ENCODE measurements at places on chromosomes 7 and 10. TPM values are rescaled to one million over a fixed set of nuclear protein-coding genes. Genes with fewer than 3 reads are reported as not detected.
A peak's percentile ranks its signal among the peaks of the same experiment; 100 is the strongest.

The PVRIG gene
- total RNA-seq, result not detected

The PPP1R17 gene
- not detected for total RNA-seq

The NEUROG3 gene
- not detected for total RNA-seq

The NFE2L3 gene
- 5.8 TPM for total RNA-seq

The GRM3 gene
- total RNA-seq, result not detected

The ANKRD61 gene
- total RNA-seq, result not detected

The FAM25C gene
- total RNA-seq, result not detected

The WNT8B gene
- not detected for total RNA-seq

The EPHB6 gene
- total RNA-seq, result 0.77 TPM

The NUTM2E gene
- total RNA-seq, result 0.13 TPM

The DYNC1I1 gene
- not detected for total RNA-seq

The METTL27 gene
- total RNA-seq, result 0.26 TPM

The NPFFR1 gene
- total RNA-seq, result not detected

- no peak for DNase-seq
Observed at GRCh38 chr10:110211465-110211843, 4.0 kb downstream of the MXI1 start.

DNA sequence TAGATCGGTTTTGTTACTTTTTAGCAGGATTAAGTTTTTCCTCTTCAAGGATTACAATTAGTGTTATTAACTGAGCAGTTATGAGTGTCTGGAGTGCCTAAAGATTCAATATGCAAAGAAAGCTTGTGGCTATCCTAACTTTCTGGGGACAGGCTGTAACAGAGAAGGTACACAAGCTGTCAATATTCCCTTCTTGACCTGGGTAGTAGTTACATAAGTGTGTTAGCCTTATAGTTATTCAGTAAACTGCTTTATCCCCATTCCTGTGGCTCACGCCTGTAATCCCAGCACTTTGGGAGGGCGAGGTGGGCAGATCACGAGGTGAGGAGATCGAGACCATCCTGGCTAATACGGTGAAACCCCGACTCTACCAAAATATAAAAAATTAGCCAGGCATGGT is 31.6 kb downstream of the ATAD1 start:
- no peak for DNase-seq

GRCh38 chr10:15824498-15824897 is 35.8 kb downstream of the MINDY3 start:
- peak; percentile 52 for DNase-seq

DNA sequence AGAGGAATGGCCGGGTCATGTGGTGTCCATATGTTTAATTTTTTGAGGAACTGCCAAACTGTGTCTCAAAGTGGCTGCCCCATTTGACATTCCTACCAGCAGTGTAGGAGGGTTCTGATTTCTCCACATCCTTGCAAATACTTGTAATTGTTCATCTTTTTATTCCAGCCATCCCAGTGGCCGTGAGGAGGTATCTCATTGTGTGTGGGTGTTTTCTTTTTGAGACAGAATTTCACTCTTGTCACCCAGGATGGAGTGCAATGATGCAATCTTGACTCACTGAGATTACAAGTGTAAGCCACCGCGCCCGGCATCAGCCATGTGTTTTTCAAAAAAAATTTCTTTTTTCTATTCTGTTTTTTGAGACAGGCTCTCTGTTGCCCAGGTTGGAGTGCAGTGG is 38.7 kb upstream of the DLG5 start:
- peak; percentile 73 for DNase-seq

DNA sequence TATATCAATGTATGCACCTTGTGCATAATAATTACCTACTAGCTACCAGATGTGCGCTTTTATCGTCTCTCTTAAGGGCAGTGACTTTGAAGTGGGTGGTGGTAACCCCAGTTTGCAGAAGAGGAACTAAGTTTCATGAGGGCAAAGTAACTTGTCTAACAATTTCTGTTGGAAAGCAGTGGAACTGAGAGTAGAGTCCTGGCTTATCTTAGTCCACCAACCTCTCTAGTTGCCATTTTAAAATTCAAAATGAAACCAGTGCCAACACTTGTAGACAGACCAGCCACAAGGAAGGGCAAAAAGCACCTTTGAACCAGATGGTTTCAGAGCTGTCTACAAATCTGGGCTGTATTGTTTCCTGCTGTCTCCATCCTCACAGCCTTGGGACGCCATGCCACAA is 32.0 kb upstream of the RBM20 start:
- DNase-seq, result no peak

GRCh38 chr7:7439564-7439963 is 96.1 kb downstream of the COL28A1 start:
- DNase-seq, result no peak

DNA sequence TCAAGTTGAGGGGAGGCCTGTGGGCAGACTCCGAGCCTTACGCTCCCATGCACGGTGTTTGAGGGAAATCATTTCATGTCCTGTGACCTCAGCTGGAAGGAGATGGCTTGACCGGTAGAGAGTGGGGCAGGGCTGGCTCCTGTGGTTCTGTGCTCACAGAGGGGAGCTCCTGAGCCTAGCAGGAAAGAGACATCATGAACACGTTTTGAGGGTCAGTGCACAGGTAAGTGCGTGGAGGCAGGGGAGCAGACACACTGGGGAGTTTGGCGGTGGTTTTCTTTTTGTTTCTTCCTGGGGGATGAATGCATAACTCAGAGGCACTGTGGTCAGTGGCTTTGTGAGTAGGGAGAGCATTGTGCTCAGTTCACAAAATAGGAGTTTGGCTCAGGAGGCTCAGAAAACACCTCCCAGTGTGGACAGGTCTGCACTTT is 22.5 kb downstream of the ADCY1 start:
- no peak for DNase-seq

DNA sequence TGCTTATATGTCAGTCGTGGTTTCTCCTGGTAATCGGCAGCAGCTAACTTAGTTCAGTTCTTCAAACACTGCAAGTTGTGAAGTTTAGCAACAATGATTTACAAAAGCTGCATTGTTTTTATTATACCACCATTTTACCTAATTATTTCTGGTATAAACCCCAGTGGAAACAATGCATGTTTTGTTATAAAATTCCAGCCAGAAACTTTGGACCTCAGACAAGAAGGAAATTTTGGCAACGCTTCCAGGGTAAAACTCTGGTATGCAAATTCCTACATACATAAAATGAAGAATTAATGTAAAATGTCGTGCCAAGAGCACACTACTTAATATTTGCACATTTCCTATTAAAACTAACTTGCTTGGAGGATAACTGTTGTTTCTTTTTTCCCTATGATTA is 277.4 kb upstream of the LYZL1 start:
- DNase-seq, result no peak

GRCh38 chr10:52639652-52640051 is 132.9 kb downstream of the MBL2 start:
- peak; percentile 21 for DNase-seq

DNA sequence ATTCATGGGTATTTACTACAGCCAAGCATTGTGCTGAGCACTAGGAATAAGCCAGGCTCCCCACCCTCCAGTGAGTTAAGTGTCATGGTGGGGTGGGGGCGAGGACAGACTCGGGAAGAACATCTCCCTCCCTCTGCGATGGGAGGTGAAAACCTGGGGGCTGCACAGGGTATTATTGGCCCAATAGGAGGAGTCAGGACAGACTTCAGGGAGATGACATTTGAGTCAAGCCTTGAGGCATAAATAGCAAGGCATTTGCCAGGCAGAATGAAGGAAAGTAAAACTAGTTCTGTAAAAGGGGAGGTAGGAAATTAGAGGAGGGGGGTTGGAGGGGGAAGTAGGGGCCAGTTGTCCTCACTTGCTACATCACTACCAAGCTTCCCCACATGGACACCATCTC is 18.9 kb downstream of the NKX2-3 start:
- DNase-seq, result no peak

DNA sequence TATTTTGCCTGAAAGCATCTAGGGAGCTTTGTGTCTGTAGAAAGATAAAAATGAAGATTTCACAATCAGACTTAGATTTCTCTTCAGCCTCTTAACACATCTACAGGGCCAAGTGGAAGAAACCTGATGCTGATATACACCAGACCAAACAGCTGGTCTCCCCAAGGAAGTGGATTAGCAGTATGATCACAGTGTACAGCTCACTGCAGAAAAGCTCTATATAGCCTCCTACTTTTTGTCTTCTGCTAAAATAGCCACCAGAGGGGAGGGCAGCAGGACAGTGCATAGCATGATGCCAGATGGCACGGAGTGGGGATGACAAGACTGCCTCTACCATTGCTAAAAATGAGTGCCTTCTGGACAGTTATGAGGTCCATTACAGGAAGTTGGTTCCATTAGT is 16.0 kb downstream of the FAM13C start:
- DNase-seq, result no peak

DNA sequence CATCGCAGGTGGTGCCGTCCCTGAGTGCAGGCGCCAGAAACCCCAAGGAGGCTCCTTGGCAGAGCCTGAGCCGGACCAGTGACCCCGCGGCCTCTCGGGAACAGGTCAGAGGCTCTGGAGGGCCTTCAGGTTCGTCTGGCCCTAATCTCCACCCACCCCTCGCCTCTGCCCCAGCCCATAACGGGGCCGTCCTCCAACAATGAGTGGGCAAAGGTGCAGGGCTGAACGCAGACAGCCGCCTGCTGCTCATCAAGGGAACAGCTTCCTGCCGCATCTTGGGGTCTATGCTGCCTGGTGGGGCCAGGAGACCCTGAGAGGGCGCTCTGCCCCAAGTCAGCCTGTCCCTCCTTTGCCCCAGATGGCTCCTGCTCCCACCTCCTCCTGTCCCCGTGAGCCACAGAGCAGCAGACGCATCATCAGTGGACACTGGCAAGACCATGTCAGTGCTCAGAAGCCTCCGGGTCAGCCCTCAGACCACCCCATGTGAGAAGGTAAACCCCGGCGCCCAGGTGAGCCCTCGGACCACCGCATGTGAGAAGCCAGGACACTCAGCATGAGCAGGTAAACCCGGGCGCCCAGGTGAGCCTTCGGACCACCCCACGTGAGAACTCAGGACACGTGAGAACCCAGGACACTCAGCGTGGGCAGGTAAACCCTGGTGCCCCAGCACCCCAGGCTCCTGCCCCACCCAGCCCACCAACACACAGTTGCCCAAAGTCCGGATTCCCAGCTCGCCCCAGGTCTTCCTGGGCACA is 142.0 kb downstream of the PTPRN2 start:
- DNase-seq, result no peak

GRCh38 chr7:20541608-20542349 is 73.7 kb upstream of the ABCB5 start:
- peak; percentile 93 for DNase-seq

DNA sequence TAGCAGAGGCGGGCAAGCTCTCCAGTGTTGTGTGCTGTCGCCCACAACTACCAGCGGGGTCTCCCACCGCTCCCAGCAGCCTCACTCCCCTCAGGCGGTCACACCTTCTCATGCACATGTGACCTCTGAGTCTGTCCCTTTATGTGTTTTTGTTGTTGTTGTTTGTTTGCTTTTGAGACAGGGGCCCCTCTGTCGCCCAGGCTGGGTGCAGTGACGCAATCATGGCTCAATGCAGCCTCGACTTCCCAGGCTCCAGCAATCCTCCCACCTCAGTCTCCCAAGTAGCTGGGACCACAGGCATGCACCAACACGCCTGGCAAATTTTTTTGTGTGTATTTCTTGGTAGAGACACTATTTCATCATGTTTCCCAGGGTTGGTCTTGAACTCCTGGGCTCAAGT is 1.5 kb downstream of the CPSF4 start:
- peak; percentile 29 for DNase-seq

GRCh38 chr10:52526251-52526823 is 212.3 kb downstream of the DKK1 start:
- peak; percentile 39 for DNase-seq

- DNase-seq, result peak; percentile 78
Observed at GRCh38 chr7:108308903-108309302, 147.3 kb downstream of the NRCAM start.

- DNase-seq, result no peak
Observed at GRCh38 chr10:59623133-59624121, 86.2 kb downstream of the SLC16A9 start.

- DNase-seq, result no peak
Observed at GRCh38 chr7:116235380-116235779, 25.0 kb downstream of the TES start.

DNA sequence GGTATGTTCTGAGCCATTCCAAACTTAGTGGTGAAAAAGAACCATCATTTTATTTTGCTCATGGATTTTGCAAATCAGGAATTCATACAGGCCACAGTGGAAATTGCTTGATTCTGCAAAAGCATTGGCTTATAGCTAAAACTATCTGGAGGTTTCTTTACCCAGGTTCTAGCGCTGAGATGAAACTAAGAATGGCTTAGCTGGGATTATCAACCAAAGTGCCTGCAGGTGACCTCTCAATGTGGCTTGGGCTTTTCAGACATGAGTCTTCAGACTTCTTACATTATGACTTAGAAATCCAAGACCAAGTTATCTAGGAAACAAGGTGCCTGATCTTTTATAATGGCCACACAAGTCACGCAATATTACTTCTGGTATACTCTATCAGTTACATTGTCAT is 140.1 kb downstream of the HGF start:
- no peak for DNase-seq

DNA sequence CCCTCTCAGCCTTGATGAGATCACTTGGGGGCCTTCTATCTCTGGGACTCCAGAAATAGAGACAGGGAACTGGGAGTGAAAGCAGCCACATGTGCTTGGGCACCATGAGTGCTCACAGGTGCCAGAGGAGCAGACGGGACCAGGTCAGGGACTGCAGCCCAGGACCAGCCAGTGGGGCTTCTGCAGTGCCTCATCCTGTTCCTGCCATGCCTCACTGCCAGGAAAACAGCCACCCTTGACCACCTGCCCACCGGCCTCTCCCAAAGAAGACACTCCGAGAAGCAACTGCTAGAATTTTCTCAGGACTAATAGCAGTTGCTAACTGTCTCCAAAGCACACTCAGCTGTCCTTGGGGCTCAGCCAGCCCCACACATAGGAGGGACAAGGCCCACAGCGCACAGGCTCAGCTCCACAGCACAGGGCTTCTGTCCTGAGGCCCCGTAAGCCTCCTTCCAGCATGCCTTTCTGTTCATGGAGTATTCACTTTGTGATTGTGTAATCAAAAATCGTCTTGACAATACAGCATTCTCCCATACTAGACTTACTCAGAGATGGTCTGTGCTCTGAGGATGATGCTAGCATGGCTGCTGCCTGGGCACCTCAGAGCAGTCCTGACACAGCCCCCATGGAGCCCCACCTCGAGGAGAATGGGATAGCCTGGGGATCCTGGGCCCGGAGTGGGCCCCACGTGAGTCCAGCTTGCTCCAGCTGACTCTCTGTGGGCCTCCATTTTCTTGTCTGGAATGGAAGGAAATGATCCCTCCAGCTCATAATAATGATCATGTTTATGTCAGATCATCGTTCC is 115.7 kb upstream of the RET start:
- DNase-seq, result no peak

All from bronchial epithelial cell (primary cell).